ENCODE measurements at places on chromosomes 12 and 14. TPM values are rescaled to one million over a fixed set of nuclear protein-coding genes. Genes with fewer than 3 reads are reported as not detected.

The FAM90A1 gene
- under 0.01 TPM for total RNA-seq

The ABCD2 gene
- total RNA-seq, result 0.09 TPM

The LRRC10 gene
- total RNA-seq, result not detected

The OR6C2 gene
- not detected for total RNA-seq

The TMBIM6 gene
- 422 TPM for total RNA-seq

The CCDC197 gene
- not detected for total RNA-seq

The FAM186B gene
- 0.28 TPM for total RNA-seq

The LAG3 gene
- 0.14 TPM for total RNA-seq

The PRB4 gene
- not detected for total RNA-seq

The LLPH gene
- total RNA-seq, result 4.7 TPM

The ZNF641 gene
- 10.2 TPM for total RNA-seq

The P3H3 gene
- 105 TPM for total RNA-seq

The KSR2 gene
- total RNA-seq, result not detected

The HNRNPA1 gene
- 454 TPM for total RNA-seq

The RPS6KL1 gene
- 0.46 TPM for total RNA-seq

The FAR2 gene
- total RNA-seq, result 7.3 TPM

The POTEM gene
- not detected for total RNA-seq

The SLC25A21 gene
- 0.57 TPM for total RNA-seq

The MYO1H gene
- not detected for total RNA-seq

The TBC1D30 gene
- 0.28 TPM for total RNA-seq

The MANSC1 gene
- total RNA-seq, result 0.92 TPM

The IL23A gene
- total RNA-seq, result not detected

The GLIPR1L2 gene
- 0.71 TPM for total RNA-seq

The SOAT2 gene
- not detected for total RNA-seq

The SLC10A1 gene
- not detected for total RNA-seq

The DACT1 gene
- 78.7 TPM for total RNA-seq

The HCAR2 gene
- not detected for total RNA-seq

The ACOT4 gene
- 0.46 TPM for total RNA-seq

The TTC5 gene
- 21.0 TPM for total RNA-seq

The TAS2R46 gene
- 1.8 TPM for total RNA-seq

The CMKLR1 gene
- total RNA-seq, result 0.14 TPM

The TMTC1 gene
- total RNA-seq, result 83.5 TPM
